Kasumi-1 (cell line): ENCODE measurements at places on chromosomes 16 and 17.

DNA sequence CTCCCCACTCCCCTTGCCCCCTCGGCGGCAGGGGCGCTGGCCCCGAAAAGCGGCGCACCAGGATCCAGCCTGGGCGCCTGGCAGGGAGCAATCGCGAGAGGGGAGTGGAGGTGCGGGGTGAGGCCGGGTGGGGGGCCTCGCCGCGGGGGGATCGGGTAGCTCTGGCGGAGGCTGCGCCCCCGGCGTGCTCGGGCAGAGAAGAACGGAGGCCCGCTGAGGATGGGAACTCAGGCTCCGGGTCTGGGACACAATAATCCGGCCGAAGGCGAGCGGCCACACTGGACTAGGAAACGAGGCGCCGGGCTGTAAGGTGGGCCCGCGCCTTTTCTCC is 721 bp upstream of the PCGF2 start:
- DNase-seq = no peak

GRCh38 chr16:11583889-11584565 is 2.7 kb downstream of the LITAF start:
- DNase-seq = no peak

- DNase-seq = no peak
These were observed 493.2 kb downstream of the MAF start for GRCh38 chr16:79107301-79107700.

DNA sequence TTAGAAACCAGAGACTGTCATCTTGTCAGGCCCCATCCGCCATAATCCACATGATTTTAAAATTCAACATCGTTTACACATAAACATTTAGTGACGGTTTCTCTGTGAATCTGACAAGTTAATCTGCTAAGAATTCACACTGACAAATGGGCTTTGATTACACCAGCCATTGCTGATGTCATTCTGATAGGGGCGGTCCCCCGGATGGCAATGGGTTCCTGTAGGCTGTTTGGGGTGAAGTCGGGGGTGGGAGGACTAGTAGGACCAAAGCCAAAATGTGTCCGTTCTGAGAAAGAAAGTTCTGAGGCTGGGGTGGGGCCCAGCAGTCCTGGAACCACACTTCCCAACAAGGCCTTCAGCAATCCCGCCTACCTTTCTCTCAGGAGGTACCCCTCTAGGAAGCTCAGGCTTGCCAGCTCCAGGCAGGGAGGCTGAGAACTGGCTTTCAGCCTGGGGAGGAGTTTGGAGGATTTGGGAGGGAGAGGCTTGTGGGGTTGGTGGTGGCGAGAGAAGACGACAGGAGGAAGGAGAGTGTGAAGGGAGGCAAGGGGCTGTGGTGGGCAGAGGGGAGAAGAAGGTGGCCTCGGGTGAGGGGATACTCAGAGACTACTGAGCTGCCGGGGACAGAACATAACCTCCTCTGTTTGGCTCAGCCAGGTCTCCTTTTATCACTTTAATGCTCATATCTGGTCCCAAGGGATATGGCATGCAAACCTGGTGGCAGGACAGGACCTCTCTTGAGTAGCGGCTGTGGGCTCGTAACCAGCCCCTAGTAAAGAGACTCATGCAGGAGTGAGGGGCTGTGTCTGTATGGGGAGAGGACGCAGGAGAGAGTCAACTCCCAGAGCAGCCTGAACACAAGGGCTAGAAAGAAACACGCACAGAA is 8.6 kb downstream of the HIC1 start:
- DNase-seq = no peak

- no peak for DNase-seq
These were observed 18.0 kb downstream of the MPRIP start for GRCh38 chr17:17060001-17060922.

- no peak for DNase-seq
These were observed 66.7 kb downstream of the TANGO6 start for GRCh38 chr16:68910051-68910450.

DNA sequence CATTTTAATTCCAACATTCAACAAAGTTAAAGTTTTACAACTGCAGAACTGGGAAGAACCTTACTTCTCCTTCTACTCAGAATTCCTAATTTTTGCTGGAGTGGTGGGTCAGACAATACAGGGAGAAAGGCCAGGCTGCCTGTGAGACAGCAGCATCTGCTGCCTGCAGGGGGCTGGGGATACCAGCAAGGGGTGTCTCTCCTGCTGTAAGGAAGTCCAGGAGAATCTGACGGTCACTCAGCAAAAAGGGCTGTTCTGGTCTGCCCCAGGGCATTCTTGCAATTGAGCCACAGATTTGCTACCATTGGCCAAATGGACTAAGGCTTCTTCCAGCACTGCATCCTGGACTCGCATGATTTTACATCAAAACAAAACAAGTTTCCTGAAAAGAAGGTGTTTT is 426.6 kb upstream of the CDH11 start:
- DNase-seq = no peak

GRCh38 chr16:48330189-48330840 is 54.9 kb downstream of the SIAH1 start:
- DNase-seq = no peak

GRCh38 chr16:80608946-80609345 is 68.2 kb downstream of the DYNLRB2 start:
- DNase-seq = no peak

GRCh38 chr17:74521701-74522201 is 9.5 kb downstream of the CD300LB start:
- peak; percentile 65 for DNase-seq

DNA sequence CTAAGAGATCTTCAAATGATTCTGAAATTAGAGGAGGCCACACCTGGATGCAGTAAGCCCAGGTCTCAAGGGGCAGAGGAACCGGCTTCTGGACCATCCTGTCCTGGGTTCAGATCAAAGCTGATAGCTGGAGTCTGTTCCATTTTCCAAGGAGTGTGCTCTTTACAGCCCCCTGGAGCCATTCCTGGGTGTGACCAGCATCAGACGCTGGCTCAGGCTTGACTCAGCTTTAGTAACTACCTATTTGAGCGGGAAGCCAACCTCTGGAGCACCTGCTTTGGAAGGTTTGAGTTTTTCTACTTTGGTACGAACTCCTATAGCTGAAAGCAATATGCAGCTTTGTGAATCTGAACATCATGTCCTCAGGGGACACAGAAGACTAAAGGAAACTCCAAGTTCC is 12.9 kb upstream of the BBS2 start:
- no peak for DNase-seq

DNA sequence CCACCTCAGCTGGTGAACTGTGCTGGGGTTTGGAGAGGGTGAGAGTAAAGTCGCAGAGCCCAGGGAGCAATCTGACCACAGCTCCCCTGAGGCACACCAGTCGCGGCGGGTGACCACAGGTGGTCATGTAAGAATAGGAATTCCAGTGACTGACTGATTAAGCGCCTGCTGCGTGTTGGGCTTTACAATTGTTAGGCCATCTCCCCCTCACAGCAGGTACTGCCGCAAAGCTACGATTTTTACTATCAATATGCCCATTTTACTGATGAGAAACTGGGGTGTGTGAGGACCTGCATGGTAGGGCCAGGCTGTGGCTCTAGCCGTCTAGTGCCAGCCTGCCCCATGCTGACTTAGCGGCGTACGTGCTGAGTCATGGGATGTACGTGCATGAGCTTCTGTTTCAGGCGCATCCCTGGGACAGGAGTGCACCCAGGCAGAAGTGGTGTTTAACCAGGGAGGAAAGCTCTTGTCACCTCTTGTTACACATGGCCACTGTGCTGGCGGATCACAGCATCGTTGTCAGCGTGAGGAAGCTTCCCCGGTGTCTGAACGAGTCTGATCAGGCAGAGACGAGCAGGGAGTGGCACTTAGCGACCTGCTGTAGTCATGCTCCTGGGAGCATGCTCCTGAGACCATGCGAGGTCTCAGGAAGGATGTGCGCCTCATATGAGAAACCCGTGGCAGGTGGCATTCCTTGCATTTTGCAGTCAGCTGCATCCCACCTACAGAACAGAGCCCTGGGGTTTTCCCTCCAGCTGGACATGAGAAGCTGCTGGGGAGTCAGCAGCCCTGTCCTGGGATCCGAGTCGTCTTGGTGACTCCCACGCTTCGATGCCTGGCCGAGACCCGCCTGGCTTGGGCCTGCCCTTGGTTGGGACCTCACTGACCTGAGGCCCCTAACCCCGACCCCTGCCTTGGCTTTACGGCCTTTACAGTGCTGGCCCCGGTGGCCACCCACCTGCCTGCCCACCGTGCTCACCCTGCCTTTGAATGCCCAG is 163.7 kb upstream of the CHMP6 start:
- DNase-seq = no peak
